ENCODE measurements at places on chromosomes 13 and 19. TPM values are rescaled to one million over a fixed set of nuclear protein-coding genes. Genes with fewer than 3 reads are reported as not detected.

DNA sequence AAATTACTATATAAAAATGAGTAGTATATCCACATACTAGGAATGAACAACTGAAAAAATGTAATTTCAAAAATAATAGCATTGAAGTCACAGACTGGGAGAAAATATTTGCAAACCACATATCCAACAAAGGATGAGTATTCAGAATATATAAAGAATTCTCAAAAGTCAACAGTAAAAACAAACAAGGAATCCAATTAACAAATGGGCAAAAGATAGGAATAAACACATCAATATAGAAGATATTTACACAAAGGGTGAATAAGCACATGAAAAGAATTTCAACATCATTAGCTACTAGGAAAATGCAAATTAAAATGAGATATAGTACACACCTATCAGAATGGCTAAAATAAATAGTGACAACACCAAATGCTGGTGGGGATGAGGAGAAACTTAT, 37.0 kb downstream of the MYCBP2 start:
- DNase-seq = no peak

DNA sequence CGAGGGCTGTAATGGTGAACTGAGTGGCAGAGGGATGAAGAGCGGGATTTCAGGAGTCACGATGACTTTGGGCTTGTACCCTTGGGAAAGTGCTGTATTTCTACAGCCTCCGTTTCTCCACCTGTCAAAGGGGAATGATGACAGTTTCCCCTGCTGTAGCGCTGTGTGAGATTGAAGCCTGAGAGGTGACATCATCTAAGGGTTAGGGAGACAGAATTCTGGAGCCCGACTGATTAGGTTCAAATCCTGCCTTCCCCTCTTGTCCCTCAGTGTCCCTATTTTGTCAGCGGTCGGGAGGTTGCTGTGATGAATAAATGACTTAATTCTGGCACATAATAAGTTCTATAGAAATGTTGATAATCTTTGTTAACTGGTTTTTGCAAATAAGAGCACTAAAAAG, 693 bp downstream of the MRPL4 start:
- DNase-seq = no peak

- DNase-seq = no peak
Measured at GRCh38 chr13:50286324-50286723, 271.1 kb downstream of the KCNRG start.

DNA sequence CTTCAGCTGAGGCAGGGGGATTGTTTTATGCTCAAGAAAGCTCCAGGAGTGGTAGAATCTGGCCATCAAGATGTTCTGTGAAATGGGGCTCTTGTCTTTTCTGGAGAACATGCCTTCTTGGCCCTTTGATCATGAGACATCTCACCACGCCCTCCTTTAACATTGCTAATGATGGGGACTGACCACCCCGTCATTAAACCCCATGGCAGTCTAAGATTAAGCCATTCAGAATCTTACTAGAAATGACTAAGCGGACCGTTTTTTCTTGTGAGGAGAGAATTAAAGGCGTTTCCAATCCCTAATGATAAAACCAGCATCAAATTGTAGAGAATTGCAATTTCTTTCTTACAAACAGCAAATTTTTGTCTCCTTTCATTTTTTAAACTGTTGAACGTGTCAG, 89.4 kb downstream of the COL4A2 start:
- no peak for DNase-seq

GRCh38 chr19:36041831-36042230, 9.2 kb upstream of the CLIP3 start:
- no peak for DNase-seq

GRCh38 chr13:29761160-29761559, 89.3 kb downstream of the UBL3 start:
- no peak for DNase-seq

GRCh38 chr19:11452620-11453310, 17.3 kb downstream of the PRKCSH start:
- no peak for DNase-seq

DNA sequence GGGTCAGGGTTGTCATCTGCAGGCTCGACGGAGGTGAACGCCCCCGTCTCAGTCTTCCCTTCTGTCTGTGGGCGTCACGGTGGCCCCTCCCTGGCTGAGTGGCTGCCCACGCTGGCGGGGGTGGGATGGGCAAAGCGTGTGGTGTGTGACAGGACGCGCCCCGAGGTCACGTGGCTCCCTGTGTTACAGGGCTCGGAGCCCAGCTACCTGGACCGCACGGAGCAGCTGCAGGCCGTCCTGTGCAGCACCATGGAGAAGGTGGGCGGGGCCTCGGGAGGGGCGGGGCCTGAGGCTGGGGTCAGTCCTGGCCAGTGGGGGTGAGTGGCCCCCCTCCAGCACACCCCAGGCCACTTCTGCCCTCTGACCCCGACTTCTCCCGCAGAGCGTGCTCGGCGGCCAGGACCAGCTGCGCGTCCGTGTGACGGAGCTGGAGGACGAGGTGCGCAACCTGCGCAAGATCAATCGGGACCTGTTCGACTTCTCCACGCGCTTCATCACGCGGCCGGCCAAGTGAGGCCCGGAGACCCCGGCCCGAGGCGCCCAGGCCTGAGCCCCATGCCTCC, 6.3 kb upstream of the GRIN3B start:
- no peak for DNase-seq

- DNase-seq = no peak
Measured at GRCh38 chr13:44304433-44304725, 69.2 kb upstream of the SERP2 start.

- no peak for DNase-seq
Measured at GRCh38 chr19:28234637-28235036, 978.3 kb downstream of the UQCRFS1 start.

DNA sequence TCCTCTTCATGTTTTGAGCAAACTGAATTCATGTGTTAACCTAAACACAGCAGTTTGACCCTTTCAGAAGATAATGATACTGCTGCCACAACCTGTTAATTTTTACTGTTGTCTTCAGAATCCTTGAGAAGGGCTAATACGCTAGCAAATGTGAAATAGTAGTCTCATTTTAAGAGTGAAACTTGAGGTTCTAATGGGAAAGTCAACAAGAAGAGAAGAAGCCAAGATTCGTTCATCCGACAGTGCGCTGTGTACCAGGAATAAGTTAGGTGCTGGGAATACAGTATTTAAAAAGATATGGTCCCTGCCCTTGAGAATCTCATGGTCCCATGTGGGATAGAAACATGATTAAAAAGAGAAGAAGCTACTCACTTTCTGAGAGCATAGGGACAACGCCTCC, 134.4 kb downstream of the KL start:
- no peak for DNase-seq

DNA sequence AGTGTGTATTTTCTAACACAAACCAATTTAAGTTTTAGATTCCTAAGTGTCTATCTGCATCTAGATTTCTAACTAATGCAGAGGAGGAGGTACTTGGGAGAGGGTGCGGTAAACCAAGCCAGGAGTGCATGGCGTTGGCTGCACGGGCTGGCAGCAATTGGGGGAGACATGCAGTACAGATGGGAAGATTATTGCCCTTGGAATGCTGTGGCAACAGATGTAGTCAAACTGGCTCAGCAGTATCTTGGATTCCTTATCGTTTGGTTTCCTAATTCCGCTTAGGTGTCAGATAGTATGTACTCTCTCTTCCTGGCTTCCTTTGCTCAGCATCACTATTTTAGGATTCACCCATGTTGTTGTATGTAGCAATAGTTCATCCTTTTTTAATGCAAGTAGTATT, 29.4 kb upstream of the STK24 start:
- DNase-seq = no peak

GRCh38 chr13:91046715-91047327, 300.7 kb upstream of the MIR17HG start:
- DNase-seq = no peak

GRCh38 chr19:3328743-3329142, 37.6 kb upstream of the NFIC start:
- DNase-seq = no peak

DNA sequence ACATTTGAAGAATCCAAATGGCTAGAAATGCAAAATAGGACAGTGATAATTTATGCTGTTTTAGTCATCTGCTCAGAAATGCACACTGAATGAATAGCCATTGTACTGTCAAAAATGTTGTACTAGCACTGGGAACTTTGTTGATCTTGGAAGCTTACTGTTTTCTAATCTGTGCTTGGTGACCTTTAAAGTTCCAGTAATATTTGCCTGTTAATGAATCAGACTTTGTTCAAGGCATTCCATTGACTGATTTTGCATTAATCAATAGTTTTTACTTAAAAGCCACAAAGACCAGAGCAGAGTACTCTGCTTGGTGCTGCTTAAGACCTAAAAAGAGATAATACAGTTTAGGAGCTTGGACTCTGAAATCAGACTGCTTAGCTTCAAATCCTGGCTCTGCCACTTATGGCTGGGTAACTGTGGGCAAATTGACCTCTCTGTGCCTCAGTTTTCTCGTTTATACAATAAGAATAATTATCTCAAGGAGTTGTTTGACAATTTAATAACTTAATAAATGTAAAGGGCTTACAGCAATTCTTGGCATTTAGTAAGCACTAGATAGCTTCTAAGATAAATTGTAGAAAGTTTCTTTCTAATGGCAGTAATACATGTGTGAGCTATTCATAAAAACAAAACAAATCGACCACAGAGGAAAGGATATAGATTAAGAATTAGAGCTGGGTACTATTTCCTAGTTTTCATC, 4.6 kb upstream of the SLAIN1 start:
- no peak for DNase-seq

DNA sequence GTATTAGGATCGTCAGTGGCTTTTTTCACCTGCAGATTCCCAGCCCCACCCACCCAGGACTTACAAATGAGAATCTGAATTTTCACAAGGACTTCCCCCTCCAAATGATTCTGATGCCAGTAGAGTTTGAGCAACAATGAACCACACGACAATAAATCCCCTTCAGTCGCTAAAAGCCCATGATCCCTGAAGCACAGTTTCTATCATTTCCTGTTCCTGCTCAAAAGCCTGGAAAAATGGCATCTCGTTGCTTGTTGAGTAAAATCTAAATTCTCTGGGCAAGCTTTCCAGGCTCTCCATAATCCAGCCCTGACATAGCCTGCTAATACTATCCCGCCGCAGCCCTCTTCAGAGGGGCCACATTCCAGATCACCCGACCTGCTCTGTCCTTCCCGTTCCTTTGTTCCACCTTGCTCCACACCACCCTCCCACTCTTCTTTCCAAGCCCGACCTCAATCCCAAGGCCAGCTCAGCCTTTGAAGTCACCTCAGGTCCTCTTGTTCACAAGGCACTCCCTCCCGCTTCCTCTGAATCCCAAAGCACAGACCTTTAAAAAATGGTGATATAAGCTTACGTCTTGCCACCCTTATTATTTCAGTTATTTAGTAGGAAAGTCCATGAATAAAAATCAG, 67.9 kb downstream of the NUFIP1 start:
- no peak for DNase-seq

Gene ZNF837
- 1.8 TPM for total RNA-seq

Gene SCGB2B2
- total RNA-seq = not detected

Gene URAD
- total RNA-seq = not detected

Gene ZNF296
- 0.26 TPM for total RNA-seq

Gene ICAM4
- total RNA-seq = 0.95 TPM

Gene RLN3
- total RNA-seq = not detected

Gene FUT2
- total RNA-seq = not detected

Gene ZNF177
- total RNA-seq = 1.4 TPM

Data from pulmonary artery endothelial cell (primary cell).